CD4-positive, alpha-beta T cell treated with Interleukin-1 beta for 1 hour (primary cell): ENCODE measurements at places on chromosomes 7 and 10.

- no peak for DNase-seq
Observed at GRCh38 chr7:90931986-90932916, 332.0 kb upstream of the FZD1 start.

GRCh38 chr10:75437693-75438092 is 6.3 kb downstream of the LRMDA start:
- no peak for DNase-seq

DNA sequence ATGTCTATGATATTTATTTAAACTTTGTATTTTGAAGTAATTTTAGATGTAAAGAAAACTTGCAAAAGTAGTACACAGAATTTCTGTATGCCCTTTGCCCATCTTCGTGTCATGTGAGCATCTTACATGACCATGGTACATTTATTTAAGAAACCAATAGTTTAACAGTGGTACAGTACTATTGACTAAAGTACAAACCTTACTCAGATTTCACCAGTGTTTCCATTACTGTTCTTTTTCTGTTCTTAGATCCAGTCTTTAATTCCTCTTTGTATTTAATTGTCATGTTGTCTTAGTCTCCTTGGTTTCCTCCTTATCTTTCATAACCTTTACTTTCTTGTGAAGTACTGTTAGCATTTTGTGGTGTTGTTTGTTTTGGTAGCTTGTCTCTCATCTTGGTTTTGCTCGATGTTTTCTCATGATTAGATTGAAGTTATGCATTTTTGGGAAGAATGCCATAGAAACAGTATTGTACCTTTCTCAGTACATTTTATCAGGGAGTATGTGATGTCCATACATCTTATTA is 24.1 kb downstream of the TAX1BP1 start:
- no peak for DNase-seq

GRCh38 chr10:3702056-3702546 is 82.9 kb downstream of the KLF6 start:
- DNase-seq: no peak
